ENCODE measurements at places on chromosomes 1 and 21.

- DNase-seq: no peak
Observed at GRCh38 chr1:10511494-10511885, 36.7 kb downstream of the PEX14 start.

- DNase-seq: no peak
Observed at GRCh38 chr1:157969697-157970485, 23.6 kb upstream of the KIRREL1 start.

DNA sequence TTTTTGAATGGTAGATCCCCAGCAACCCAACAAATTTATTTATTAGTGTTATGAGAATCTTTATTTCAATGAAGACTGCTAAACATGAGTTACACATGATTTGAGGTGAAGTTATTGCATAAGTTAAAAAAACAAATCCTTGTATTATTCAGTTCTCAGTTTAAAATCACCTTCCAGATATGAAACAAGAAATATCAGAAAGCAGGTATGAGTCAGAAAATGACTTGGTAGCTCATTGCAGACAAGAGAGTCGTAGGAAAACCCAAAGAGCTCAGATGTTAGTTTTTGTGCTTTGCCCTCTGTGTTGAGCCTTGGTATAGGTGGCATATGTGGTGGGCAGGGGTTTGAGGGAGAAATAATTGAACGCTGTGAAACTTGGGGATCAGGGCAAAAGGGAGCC, 339.4 kb downstream of the BRINP3 start:
- no peak for DNase-seq

- DNase-seq: no peak
Observed at GRCh38 chr1:200907611-200908097, 13.0 kb downstream of the INAVA start.

DNA sequence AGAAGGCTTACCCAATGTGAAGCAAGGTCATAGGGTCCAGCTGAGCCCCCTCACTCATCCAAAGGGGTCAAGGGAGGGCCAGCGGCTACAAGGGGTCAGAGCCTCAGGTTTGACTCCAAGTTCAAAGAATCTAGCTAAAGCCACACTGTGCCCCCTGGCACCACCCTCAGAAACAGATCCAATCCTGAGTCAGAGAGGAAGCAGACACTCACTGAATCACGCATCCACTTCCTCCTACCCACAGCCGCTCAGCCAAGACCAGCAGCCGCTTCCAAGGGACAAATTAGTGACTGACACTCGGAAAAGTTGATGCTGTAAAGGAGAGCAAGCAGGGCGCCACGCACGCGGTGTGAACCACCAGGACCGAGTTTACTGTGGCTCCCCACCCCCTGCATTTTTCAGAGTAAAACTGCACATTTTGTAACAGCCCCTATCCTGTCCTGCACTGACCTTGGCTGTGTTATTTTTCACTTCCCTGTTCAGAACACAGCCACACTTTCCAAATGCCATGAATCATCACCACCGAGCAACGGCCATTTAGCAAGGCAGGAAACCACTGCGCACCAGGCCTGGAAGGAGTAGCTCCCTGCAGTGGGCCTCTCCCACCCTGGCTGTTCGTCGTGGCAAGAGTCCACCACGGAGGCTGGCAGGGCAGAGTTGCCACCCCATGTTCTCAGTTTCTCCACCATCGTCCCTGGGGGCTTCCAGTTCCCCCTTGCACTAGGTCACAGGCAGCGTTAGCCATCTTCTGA, 147.8 kb downstream of the TOMM20 start:
- no peak for DNase-seq

GRCh38 chr1:42929434-42930177, 29.1 kb downstream of the SLC2A1 start:
- no peak for DNase-seq

- no peak for DNase-seq
Observed at GRCh38 chr1:9558946-9559545, 19.8 kb downstream of the SLC25A33 start.

GRCh38 chr21:45828580-45829570, 152.7 kb upstream of the COL6A1 start:
- no peak for DNase-seq

DNA sequence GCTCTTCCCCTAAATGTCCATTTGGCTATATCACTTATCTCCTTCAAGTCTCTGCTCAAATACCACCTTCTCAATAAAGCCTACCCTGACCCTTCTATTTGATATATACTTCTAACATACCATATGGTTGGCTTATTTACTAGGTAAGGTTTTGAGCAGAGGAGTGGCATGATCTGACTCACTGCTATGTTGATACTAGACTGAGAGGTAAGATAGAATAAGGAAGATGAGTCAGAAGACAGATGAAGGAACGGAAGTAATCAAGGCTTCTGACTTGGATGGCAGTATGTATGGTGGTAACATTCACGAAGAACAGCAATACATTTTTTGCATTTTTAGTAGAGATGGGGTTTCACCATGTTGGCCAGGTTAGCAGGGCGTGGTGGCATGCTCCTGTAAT, 4.8 kb upstream of the HRNR start:
- no peak for DNase-seq
